ENCODE measurements at places on chromosomes 1 and 21. TPM values are rescaled to one million over a fixed set of nuclear protein-coding genes. Genes with fewer than 3 reads are reported as not detected.

Gene KIAA0040
- total RNA-seq = 1.6 TPM

DNA sequence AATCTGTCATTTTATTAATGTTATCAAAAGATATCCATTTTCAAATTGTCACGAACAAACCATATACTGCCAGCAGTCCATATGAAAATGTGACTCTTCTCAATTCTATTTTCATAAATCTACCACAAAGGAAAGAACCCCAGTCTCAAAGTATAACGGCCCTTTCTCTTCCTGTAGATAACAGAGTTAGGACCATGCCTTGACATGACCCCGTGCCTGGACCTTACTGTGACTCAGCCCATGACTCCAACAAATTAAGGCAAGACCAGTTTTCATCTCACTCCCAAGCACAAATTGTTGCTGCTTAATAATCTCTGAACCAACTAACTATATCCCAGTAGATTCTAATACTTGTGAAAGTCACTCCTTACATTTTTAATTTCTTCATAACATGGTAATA, 124.4 kb upstream of the NFIA start:
- no peak for DNase-seq

GRCh38 chr21:15468368-15468767, 261.4 kb upstream of the USP25 start:
- peak; percentile 55 for DNase-seq

DNA sequence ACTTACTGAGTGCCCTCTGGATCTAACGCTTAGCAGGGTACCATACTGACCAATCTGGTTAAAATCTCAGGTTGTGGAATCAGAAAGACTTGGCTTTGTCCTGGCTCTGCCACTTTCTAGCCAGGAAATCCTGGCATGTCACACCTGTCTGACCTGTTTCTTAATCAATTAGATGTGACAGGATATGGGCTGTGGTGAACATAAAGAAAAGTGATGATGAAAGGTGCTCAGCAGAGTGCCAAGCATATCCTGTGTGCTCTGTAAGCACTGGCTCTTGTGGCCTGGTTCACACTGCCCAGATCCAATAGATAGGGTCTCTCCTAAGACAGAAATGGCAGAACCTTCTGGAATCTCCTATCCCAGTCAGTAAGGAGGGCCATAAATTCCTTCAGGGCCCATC, 53.9 kb downstream of the PHC2 start:
- no peak for DNase-seq

DNA sequence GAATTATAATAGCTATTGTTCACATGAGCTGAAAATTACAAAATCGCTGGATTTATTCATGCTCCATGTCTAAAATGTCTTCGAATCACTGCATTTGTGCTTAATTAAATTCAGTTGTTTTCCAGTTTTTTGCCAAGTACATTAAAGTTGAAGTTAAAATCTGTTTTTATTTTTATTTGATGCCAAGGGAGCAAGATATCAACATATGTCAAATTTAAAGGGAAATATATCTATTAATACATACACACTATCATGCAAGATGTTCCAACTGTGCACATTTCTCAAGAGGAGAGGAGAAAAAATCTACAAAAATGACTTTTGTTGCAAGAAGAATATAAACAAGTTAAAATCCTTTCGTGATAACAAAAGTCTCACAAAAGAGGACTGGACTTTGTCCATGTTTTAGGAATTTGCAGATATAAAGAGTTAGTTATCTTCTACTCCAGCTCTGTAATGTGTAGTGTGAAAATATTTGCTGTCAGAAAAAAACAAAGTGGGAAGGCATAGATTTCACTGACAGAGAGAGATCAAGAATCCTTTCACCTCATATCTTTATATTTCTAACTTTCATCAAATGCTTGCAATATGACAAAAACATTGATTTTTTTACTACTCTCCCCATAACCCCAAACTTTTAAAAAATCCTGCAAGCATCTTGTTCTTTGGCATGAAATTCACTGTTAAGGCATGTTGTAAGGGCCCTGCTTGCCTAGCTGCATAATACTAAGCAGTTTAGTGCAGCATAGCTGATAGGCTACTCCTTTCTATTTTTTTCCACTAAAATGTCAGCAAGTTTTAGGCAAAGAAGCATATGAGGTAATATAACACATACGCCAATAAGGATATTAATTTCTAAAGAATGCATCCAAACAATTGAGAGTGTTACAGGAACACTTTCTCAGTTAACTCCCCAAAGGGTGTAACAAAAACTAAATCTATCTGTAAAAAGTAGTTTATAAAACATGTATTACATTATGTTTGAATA, 340.2 kb upstream of the ADAMTS5 start:
- DNase-seq = no peak

DNA sequence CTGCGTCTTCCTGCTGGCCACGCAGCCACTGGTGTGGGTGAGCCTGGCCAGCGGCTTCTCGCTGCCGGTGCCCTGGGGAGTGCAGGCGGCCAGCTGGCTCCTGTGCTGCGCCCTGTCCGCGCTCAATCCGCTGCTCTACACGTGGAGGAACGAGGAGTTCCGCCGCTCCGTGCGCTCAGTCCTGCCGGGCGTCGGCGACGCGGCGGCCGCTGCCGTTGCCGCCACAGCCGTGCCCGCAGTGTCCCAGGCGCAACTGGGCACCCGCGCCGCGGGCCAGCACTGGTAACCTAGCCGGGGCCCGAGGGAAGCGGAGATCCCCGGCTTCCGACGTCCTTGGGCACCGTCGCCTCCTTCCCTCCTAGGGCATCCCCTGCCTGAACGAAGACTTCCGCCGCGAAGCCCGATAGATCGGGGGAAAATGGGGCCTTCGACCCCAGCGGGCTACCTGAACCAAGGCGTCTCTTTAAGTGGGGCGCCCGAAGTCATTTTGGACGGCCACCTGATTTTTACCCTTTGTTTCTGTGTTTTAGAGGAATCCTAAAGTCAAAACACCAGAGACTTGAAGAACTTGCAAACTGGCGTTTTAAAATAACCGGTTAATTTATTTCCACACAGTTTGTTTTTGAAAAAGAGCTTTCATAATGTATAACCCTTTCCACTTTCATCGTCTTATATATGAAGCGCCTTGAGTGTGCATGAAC, 2.0 kb downstream of the GPR88 start:
- DNase-seq = peak; percentile 50

Measured in cardiac muscle cell (in vitro differentiated cells and primary cell).